ENCODE measurements at places on chromosomes 1 and 21.

DNA sequence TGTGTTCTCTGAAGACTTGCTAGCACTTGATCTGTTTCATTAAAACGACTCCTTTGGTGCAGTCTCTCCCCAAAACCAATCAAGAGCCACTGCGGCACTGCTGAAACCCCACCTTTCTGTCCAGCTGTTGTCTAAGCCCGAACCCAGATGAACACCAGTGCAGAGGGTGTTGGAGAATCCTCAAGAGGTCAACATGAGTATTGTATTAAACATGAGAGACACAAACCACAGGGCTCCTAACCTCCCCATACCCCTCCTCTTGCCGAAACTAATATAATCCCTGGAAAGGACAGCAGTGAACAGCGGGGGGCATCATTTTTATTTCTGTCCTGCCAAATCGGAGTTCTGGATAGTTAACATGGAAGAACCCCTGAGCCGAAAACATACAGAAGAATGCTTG lies 333.9 kb downstream of the CAMTA1 start:
- DNase-seq: no peak

DNA sequence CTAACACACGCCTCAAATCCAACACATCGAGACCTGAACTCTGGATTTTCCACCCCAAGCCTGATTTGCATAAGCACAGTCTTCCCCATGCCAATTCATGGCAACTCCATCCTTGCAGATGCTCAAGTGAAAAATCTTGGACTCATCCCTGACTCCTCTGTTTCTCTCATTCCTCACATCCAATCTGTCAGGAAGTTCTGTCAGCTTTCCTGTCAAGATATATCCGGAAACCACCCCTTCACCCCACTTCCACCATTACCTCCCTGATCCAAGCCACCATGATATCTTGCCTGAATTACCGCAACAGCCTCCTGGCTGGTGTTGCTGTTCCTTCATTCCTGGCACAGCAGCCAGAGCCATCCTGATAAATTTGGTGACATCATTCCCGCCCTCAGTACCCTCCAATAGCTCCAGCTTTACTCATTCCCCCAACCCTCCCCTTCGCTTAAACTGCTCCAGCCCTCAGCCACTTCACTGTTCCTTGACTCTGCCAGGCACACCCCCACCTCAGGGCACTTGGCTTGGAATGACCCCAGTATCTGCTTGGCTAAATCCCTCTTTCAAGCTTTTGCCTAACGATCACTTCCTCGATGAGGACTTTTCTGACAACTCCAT lies 17.4 kb downstream of the TCEA3 start:
- no peak for DNase-seq

DNA sequence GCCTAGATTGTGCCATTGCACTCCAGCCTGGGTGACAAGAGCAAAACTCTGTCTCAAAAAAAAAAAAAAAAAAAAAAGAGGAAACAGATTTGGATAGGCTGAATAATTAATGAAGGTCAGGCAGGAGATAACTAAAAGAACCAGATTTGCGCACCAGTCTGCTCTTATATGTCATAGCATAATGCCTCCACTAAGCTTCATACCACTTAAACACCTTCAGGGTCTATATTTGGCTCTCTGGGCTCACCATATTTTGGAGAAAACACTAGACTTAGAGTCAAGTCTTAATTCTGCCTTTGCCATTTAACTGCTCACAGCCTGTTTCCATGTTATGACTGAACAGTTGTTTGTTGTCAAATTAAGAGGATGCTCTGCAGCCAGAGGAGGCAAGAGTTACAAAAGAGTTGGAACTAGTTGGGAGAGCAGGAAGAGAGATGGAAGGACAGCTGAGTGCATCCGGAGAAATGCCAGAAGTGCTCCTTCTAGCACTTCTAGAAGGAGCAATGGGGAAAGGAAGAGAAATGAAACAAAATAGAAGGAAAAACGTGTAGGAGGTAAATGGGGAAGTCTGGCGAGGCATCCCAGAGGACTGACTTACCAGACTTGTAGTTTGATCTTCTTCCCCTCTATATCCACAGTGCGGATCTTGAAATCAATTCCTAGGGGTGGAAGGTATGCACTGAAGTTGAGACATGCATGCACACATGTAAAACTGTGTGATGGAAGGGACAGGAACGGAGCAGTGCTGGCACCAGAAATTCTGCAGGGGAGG lies 1.8 kb downstream of the RAB13 start:
- DNase-seq: no peak

GRCh38 chr21:18602711-18603110 lies 199.1 kb upstream of the TMPRSS15 start:
- no peak for DNase-seq

- DNase-seq: no peak
These were observed 106.7 kb downstream of the SLC45A1 start for GRCh38 chr1:8424539-8425116.

DNA sequence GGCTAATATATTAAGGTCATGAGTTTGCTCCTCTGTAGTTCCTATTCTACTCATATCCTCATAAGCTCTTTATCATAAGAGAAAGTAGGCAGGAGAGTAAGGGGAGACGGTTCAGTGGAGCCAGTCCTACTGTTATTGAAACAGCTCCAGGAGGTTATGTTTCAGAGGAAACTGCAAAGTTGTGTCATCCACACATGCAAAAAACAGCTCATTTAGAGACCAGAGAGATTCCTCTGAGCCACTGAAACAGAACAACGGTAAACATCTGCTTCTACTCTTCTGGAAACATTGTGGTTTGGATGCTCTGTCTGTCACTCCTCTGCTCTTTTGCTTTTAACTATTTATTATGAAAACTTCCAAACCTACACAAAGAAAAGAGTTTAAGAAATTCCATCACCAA lies 66.3 kb upstream of the PPP2R5A start:
- DNase-seq: peak; percentile 49

GRCh38 chr1:101025283-101025656 lies 314 bp downstream of the DPH5 start:
- DNase-seq: no peak

- peak; percentile 73 for DNase-seq
These were observed 50.4 kb upstream of the RIPK4 start for GRCh38 chr21:41817228-41817627.

DNA sequence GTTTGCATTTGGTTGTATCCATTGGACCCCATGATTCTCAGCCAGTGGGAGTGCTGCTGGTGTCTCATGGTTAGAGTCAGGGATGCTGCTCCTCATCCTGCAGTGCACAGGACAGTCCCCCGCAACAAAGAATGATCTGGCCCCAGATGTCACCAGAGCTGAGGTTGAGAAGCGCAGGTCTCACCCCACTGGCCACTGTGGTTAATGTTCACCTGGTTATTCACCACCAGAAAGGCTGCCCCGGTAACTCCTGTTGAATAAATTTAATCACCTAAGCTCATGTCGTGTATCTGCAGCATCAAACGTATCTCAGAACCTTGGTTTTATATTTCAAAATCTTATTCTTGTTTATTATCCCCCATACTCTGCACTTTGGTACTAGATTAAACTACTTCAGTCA lies 75.8 kb downstream of the ATP5PO start:
- DNase-seq: no peak
